A549 (cell line): ENCODE measurements at places on chromosomes 11 and 22. TPM values are rescaled to one million over a fixed set of nuclear protein-coding genes. Genes with fewer than 3 reads are reported as not detected.

The GAS2L1 gene
- polyA plus RNA-seq, result 14.8 to 17.2 TPM (median 16.5 TPM) in 3 replicates

DNA sequence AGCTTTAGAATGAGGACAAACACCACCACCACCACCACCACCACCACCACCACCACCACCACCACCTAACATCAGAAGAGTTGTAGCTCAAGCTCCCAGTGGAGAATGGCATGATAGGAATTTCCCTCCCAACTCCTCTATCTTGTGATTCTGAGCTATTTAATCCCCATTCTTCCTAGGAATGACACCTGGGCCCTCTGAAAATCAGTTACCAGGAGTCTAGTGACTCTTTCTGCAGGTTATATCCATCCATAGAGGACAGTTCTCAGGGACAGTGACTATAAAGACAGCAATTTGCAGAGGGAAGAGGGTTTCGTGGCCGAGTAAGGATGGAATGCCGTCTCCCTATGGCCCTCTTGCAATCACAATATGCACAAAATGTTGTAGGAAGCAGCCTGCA is 27.8 kb downstream of the MYH9 start:
- DNase-seq, result no peak

GRCh38 chr11:105092256-105093239 is 47.0 kb downstream of the CARD18 start:
- no peak for DNase-seq

- DNase-seq, result no peak
Observed at GRCh38 chr11:1631066-1631568, 1.5 kb downstream of the KRTAP5-5 start.

DNA sequence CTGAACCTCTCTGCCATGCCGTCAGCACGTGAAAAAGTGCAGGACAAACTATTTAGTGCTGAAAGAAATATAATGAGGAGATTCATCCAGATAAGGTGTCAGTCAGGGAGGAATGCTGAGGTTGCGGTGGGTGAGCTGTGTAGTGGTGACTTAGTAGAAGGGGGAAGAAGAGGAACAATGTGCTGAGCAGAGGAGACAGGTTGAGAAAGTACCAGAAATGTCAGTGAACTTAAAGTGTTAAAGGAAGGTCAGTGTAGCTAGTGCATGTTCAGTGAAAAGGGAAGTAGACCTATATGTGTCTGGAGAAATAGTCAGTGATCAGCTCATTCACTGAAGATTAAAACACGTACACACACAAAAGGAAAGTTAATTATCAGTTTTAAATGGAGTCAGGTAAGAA is 237.6 kb upstream of the CCDC179 start:
- no peak for DNase-seq

DNA sequence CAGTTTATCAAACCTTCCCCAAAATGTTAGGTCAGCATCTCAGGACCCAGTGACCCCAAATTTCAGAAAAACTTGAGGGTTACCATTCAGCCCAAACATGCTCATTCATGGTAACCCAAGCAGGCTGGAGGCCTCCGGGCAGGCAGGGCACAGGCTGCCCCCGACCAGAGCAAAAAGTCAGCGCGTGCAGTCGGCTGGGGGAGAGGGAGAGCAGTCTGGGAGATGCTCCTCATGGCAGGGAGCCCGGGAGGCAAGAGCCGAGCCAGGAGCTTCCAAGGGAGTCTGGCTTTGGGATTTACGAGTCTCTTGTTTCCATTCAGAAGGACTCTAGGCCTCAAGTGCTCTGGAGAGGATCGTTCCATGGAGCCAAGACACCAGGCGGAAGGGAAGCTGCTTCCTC is 45.7 kb downstream of the RPUSD4 start:
- DNase-seq, result no peak

- no peak for DNase-seq
Observed at GRCh38 chr22:26481694-26482093, 1.9 kb downstream of the HPS4 start.

- DNase-seq, result no peak
Observed at GRCh38 chr11:11306855-11307254, 46.2 kb downstream of the CSNK2A3 start.

DNA sequence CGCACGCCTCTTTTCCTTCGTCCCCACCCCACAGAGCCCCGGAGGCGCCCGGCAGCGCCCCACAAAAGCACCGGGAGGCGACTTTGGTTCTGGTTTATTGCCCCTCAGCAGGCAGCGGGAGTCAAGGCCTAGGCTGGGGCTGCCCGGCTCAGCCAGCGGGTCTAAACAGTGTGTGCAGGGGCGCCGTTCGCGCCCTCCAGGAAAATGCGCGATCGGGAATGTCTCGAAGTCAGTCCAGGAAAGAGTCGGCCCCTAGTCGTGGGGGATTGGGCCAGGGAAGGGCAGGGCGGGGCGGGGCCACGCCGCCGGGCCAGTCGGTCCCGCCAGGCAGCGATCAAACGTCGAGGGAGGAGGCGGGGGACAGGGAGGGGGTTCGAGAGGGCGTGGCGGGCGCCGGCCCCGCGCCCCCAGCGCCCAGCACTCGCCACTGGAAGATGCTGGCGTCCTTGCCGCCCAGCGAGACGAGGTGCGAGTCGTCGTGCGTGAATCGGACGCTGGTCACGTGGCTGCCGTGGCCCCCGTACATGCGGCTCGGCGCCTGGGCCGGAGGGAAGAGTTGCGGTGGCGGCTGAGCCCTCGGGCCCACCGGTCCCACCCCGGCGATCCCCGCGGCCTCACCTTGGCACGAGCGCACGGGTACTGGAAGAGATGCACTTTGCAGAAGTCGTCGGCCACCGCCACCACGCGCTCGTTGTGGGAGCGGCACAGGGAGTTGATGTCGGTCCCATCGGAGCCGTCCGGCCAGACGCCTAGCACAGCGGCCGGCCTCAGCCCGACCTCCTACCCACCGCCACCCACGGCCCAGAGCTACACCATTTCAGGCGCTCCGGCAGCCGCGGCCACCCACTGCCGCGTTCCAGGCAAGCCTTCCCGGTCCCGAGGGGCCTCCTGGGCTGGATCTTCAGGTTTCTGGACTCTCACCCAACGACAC is 741 bp upstream of the MTA2 start:
- peak; percentile 37 for DNase-seq

GRCh38 chr11:60978546-60979380 is 7.3 kb downstream of the CD6 start:
- no peak for DNase-seq

DNA sequence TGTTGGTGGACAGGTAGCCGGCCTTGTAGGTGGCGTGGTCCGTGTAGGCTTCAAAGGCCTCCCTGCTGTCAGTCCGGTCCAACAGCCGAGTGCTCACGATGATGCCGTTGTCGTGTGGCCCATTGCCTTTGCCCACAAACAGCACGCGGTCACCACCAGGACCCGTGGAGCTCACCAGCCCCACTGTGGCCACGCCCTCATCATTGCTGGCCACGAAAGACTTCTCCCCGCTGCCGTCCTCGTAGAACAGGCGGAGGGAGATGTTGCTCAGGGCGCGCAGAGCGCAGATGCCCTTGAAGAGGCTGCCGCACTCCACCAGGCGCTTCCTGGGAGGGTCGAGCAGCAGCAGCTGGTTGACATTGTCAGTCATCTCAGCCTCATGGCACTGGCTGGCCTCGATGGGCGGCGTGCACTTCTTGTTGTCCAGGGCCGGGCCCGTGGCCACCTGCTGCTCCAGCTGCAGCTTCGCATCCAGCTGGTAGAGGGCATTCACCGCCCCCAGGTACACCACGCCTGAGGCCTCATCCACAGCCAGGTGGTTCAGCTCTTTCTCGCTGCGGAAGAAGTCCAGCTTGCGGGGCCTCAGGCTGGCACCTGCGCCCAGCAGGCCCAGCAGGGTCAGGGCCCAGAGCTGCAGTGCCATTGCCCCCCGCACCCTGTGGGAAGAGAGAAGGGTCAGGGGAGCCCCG is 17.4 kb downstream of the PLXNB2 start:
- DNase-seq, result no peak

DNA sequence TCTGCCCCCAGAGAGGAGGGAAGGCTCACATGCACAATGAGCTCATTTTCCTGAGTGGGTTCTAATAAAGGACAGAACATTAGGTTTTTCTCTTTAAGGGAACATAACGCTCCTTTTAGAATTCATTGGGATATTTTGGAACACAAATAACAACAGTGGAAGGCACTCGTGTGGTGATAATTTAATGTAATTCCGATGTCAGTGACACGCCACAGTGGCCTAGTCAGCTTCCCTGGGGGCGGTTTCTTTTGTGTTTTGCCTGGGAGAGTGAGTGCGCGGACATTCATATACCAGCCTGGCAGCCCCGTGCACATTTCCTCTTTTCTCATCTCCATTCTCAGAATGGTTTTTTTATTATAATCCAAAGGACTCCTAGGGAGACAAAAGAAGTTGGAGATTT is 41.1 kb downstream of the SEZ6L start:
- DNase-seq, result no peak

DNA sequence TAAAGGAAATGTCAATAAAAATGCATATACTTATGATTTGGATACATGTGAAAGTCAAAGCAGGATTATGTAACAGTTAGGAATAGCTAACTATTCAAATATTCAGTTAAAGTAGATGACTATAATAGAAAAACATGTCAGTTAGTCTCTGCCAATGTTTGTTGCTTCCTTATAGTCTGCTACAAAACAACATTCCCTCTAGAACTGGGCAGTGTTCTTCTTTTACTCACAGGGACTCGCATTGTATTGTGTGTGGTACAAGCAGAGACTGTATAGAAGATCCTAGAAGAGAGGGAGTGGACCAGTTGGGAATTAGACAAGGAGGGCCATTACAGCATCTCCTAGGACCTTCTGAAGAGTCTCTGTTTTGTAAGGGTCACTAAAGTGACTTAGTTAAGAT is 10.6 kb downstream of the ACAT1 start:
- DNase-seq, result no peak

The HPS5 gene
- 18.0 to 18.4 TPM (median 18.4 TPM) in 3 replicates for polyA plus RNA-seq

DNA sequence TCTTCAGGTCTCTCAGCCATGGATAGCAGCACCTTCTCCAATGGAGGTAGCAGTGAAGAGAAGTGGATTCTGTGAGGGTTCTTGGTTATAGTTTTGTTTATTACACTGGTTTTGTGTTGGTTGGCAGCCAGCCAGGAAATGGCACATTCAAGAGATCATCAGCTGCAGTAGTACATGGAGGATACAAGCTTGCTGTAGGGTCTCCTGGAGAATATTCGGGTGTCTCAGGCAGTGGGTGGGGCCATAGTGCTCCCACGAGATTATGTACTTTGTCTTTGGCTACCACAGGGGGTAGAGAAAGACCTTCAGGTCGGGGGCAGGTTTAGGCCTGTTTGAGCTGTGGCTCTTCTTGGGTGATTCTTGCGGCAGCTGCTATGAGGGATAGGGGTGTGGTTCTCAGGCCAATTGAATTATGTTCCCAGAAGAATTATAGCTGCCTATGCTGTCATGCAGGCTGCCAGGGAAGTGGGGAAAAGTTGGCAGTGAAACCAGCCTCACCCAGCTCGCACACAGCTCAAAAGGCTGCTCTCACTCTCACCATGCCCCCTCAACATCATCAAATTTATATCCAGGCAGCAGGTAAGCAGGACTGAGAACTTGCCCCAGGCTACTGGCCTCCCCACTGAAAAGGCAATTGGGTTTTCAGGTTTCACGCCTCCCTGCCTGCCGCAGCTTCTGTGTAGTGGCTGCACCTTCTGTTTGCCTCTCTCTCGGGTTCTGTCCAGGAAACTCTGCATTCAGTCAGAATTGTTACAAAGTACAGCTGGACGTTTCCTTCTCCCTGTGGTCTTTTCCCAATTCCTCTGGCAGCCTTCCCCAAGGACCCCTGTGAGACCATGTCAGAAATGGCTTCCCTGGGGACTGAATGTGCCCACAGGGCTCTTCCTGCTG is 435.5 kb downstream of the LUZP2 start:
- DNase-seq, result no peak

DNA sequence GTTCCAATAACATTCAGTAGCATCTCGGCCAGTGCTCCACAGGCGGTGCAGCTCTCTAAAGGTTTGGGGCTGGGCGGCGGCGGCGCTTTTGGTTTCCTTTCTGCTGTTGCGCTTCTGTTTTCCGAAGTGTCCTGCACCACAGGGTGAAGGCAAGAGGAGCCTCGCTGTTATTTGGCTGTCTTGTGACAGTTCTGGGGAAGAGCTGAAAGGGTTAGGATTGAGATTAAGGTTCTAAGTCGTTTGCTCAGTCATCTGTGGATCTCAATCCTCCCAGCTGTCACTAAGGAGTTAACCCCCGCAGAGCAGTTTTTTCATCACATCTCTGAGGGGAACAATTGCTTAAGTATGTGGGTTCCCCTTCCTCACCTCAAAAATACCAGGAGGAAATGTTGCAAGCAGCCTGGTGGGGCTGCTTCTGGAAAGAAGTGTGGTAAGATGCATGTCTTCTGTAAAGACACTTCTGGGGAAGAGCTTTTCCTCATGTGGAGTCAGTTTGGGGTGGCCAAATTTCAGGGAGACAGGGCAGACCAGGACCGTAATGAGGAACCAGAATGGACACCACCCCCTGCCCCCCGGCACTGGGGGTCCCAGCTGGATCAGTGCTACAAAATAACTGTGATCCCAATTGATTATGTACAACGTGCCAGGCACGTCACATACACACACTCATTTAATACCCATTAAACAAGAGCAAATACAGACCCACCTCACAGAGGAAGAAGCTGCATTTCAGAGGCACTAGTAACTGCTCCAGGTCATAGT is 14.2 kb downstream of the TMEM121B start:
- DNase-seq, result no peak

The CASTOR1 gene
- 4.7 to 6.6 TPM (median 5.5 TPM) in 3 replicates for polyA plus RNA-seq

DNA sequence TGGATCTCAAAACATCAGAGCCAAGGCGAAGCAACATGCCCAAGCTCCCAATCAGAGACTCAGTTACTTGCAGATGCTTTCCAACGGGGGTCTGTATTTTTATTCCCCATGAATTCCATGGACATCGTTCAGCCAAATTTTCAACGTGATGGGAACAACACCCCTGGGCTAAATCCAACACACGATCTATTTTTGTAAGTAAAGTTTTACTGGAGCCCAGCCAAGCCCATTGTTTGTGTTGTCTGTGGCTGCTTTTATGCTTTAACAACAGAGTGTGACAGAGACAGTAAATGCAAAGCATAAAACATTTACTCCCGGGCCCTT is 33.7 kb downstream of the SLC5A1 start:
- no peak for DNase-seq

DNA sequence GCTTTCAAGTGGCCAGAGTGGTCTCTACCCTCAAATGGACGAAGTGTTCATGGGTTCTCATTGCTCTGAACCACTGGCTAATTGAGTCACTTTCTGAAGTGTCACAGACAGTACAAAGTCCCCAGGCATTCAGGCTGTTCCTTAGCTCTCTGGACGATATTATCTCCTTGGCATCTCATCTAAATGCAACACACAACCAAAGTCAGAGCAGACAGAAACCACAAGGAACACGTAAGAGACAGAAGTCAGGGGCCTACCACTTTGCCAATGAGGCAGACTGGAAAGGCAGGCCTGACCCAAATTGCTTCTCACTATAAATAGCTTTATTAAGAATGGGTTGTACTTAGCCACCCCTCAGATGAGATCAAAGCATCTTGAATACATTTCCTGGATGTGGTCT is 29.0 kb upstream of the LDLRAD3 start:
- no peak for DNase-seq

GRCh38 chr11:61157743-61158142 is 3.5 kb downstream of the VPS37C start:
- DNase-seq, result no peak

DNA sequence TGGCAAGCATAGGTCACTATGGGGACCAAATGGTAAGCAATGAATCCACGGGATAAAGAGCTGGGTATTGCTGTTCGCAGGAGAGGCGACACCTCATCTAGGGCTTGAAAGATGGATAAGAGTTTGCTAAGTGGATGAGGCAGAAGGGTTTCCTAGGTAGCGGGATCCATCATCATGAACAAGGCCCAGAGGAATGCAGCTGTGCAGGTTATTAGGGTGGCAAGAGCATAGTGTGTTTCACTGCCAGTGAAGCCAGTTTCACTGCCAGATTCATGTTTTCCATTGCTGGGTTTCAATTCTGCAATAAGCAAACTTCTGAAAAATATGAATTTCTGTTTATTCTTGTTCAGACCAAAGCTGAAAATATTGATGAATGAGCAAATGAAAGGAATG is 27.2 kb downstream of the WEE1 start:
- DNase-seq, result no peak

The MAJIN gene
- polyA plus RNA-seq, result not detected in 3 replicates
